ENCODE measurements at places on chromosomes 5 and 9.
A peak's percentile ranks its signal among the peaks of the same experiment; 100 is the strongest.

GRCh38 chr5:58738336-58738735, 155.5 kb downstream of the RAB3C start:
- no peak for DNase-seq

DNA sequence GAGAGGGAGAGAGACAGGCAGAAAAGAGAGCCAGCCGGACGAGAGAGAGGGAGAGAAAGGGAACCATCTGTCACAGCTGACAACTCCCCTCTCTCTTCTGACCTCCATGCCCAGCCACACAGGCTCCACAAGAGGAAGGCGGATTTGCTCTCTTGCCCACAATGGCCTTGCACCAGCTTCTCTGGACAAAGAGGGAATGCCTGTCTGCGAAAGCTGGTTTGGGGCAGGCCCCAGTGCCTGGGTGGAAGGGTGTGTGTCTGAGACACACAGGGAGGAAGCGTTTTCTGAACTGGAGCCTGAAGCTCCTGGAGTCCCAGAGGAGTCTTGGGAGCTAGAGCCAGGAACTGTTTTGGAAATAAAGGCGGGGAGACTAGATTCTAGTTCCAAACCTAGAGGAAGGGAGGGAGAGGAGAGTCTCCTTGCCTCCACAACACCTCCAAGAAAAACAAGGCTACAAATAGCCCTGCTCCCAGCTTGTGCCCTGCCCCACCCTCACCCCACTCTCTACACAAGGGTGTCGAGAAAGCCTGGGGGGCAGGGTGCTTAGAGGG, 12.5 kb downstream of the C1QTNF2 start:
- no peak for DNase-seq

DNA sequence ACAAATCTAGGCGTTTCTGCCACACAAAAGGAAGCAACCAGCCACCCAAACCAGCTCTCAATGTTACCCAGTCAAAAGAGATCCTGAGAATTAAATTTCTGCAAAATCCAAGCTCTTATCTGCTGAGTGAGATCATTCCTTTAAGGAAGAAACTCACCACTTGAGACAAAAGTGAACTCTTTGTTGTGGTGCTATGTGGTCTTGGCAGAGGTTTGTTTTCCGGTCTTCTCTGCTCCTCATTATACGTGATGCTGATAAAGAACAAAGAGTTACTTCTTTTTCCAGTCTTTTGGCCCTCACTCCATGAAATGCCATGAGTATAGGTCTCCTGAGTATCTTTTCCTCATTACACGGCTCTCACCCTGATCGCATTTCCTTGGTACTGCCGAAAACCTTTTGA, 82.1 kb downstream of the PRKACG start:
- DNase-seq, result no peak

DNA sequence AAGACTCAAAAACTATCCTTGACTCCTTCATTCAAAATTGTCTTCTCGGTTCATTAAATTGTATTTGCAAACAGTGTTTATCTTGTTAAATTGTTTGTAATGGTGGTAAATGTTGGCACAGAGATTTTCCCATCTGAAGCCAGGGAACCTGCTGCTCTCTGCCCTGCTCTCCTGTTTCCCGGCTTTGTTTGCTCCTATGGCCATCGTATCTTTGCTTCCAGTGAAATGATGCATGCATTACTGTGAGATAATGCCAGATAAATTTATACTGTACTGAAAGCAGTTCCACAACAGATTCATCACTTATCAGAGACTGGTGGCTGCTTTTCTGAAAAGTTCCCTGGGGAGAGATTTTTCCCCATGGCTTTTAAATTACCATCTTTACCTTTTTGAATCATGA, 81.4 kb downstream of the CD180 start:
- DNase-seq, result no peak

DNA sequence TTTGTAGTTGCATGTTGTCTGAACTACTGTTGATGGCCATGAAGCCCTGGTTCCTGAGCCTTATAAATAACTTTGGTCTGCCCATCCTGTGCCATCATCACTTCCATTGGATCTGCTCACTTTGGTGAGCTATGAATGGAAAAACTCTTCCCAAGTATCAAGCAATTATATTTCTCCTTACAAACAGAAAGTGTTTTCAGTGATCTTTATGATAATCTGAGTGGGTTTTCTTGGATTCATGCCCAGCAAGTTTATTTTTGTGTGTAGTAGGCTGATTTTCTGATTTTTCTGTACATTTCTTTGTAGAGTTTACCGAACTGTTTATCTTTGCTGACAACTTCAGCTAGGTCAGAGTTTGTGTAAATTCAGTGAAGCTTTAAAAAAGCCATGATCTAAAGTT, 31.0 kb downstream of the CAMK4 start:
- DNase-seq, result no peak

GRCh38 chr9:26296910-26297572, 595.6 kb downstream of the CAAP1 start:
- no peak for DNase-seq

DNA sequence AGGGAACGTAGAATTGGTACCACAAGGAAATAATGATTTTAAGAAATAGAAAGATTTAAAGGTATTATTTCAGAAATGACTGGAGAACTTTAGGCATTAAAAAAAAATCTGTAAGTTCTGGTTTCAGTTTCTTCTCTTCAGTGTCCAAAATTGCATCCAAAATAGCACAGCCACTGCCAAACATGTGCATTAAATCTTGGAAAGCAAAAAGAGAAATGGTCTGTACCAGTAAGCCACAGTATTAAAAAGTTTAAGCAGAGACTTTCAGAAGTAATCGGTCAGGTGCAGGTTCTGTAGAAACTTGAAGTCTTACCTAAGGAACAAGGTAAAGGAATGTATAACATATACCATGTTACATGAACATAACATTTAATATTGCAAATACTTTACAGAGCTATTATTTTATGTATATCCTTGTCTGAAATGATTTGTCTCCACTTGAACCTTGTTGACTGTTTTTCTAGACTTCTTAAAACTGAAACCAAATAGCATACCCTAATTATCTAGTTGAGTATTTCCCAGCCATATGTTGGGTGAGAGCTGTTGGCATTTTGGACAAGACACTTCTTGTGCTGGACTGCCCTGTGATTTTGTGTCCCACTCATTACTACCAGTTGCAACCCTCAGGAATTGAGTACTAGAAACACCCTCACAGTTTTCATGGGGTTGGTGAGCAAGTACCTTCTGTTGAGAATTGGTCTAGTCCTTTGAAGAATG, 32.1 kb downstream of the NIPBL start:
- DNase-seq, result no peak

GRCh38 chr5:25334350-25334749, 689.6 kb upstream of the CDH10 start:
- DNase-seq, result no peak

DNA sequence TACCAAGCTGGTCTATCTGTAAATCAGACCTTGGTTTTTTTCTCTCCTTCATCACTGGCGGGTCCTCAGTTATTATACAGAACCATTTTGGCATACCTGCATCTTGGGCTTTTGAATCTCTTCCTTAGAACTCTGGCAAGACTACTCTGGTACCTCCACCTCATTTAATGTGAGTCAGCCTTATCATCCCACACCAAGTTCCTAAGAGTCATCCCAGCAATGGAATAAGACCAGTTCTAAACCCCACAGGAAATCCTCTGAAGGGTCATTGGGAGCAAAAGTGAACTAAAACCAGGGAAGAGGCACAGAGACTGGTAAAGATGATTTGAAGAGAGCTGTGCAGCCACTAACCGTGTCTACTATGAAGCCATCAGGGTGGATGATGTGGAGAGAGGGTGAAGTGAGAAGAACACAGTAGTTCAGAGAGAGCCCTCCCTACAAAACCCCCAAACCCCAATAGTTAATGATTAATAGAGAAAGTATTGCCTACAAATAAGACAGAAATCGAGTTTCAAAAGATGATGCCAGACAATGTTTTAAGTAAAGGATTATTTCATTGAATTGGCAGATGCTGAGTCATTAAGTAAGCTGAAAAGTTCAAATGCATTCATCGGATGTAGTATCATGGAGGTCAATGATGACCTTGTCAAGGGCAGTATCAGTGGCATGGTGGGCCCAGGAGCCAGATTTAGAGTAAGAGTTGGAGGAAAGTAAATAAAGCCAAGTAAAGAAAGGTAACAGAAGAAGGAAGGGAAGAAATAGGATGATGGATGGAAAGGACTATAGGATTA, 85.4 kb downstream of the PCSK1 start:
- no peak for DNase-seq

GRCh38 chr5:13505326-13505725, 439.2 kb downstream of the DNAH5 start:
- no peak for DNase-seq

DNA sequence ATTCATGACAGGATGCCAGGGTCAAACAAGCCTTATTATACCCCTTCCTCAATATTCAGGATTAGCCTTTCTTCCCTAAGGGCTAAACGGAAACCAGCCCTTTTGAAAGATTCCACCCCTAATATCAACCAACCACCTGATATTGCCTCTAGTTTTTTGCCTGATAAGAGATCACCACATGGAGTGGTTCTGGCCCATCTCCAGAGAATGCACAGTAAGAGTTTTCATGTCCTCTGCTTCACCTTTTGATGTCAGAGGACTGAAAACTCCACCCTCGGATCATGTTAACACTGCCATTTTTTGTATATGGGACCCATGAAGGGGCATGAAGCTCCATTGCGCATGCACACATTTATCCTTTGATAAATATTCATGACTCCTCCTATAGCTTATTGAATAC, 5.8 kb upstream of the LNPEP start:
- no peak for DNase-seq

- no peak for DNase-seq
Measured at GRCh38 chr5:73494721-73495120, 3.5 kb upstream of the BTF3 start.

DNA sequence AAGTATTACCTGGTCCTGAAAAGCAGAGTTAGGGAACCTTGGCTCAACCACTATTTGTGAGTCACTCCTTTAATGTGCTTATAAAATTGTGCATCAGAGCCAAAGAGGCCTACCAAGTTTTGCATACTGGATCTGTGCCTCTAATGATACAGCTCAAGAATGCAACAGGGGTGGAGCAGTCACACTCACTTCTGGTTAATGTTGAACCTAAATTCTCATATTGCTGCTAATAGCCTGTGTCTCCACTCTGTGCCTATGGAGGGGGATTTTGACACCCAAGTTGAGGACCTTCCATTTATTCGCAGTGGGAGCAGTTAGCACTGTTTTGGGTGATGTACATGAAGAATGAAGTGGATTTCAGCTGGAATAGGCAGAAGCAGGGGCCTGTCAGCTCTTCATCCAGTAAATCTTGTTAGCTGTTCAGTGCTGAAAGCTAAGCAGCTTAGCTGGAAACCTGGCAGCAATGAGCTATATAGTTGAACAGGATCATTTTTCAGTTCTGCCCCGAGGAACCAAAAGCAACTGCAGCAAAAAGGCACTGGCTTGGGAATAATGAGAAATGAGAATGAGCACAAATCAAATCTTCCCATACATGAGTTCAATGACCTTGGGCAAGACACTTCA, 9.7 kb downstream of the SH3TC2 start:
- no peak for DNase-seq

GRCh38 chr5:151913425-151913824, 11.2 kb downstream of the GLRA1 start:
- no peak for DNase-seq

DNA sequence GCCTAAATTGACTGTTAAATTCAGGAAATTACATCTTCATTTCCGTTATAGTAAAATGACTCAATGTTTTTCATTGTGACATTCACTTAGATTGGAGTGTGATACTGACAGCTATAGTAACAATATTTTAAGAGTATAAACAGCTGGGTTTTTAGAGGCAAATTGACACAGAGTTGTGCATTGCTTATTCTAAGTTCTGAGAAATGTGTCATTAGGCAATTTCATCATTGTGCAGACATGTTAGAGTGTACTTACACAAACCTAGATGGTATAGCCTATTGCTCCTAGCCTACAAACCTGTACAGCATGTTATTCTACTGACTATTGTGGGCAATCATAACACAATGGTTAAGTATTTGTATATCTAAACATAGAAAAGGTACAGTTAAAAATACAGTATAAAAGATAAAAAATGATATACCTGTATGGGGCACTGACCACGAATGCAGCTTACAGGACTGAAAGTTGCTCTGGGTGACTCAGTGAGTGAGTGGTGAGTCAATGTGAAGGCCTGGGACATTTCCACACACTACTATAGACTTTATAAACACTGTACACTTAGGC, 132.7 kb downstream of the PDE4D start:
- no peak for DNase-seq

DNA sequence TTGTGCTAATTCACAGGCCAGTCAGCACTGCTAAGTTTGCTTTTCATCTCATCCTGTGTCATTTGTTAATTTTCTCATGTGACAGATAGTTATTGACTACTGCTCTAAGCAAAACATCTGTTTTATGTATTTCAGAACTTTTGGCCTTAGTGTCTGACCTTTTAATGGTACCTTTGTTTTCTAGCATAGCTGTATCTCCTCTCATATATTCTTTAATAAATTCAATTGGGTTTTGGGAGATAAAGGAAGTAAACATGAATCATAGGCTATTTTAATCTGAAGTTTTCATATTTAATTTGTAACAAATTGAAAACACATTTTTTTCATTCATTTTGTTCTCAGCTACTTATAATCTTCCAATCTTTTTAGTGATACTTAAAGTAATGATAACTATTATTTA, 13.1 kb downstream of the NDUFAF2 start:
- no peak for DNase-seq

DNA sequence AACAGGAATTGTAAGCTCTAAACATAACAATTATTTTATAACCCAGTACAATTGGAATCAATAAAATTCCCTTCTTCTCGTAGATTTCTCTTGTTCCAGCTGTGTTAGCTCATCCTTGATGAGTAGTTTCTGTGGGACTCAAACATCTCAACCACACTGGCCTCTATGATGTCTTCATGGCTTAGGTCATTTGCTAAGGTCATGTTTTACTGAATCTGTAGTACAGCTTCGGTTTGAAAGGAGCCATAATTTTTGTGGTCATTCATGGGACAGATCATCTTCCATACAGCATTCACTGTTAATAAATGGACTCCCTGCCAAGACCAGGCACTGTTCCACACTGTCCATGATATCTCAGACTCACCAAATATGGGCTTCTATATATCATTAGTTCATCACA, 369.0 kb upstream of the RFX3 start:
- peak; percentile 70 for DNase-seq

DNA sequence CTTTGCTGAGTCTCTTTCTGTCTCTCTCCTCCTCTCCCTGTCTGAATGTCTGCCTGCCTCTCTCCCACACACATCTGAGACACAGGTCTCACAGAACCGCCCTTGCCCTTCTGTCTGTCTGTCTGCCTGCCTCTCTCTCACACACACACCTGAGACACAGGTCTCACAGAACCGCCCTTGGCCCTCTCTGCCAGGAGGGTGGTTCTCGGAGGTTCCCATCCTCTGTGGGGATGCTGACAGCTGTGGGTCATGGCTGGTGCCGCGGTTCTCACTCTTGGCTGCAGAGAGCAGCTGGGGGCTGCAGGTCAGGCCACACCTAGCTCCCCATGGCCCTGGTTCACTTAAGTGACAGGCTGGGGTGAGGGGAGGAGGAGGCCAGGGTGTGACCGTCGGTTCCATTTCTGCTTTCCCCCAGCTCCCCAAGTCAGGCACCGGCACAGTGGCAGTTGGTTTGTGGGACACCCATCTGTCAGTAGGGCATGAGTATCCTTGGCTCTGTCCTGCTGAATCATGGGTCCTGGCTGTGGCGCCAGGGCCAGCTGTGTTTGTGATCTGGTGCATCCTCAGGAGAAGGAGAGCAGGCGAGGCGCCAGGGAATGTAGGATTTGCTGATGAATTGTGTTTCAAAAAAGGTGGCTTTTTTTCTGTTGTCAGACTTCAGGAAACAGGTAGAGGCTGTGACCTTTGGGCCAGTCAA, 42.3 kb upstream of the CLPTM1L start:
- no peak for DNase-seq
